ENCODE measurements at places on chromosomes 1 and 21.

GRCh38 chr1:33442141-33442540 lies 11.2 kb upstream of the PHC2 start:
- no peak for DNase-seq

DNA sequence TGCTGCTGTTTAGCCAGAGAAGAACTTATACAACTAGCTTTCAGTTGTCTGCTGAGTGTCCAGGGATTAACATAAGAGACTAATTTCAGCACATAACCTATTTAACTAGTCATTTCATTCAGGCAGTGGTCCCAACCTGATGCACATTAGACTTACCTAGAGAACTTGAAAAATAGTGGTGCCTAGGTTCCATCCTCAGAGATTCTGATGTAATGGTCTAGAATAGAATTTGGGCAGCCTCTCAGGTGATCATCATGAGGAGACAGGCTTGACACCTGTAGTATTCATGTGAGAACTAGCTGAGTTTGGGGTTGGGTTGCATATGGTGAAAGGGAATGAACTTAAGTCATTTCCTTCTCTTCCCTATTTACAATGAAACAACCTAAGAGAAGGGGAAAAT lies 24.8 kb downstream of the CNST start:
- DNase-seq = no peak

GRCh38 chr1:93707956-93708355 lies 26.3 kb upstream of the BCAR3 start:
- DNase-seq = no peak

DNA sequence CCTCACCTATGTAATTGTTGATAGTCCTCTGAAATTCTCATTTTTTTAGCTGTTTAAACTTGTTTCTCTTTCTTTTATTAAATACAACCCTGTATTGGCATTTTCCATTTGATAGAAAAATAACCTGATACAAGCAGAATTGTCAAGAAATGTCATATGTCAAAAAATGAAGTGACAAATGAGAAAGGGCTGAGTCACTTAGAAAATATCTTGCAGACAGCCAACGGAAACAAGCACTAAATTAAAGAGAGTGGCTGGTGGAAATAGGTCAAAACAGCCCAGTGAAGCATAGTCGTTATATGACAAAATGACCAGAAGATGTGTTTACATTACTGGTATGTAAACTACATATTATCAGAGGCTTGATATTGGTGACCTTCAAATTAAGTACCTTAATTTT lies 484.4 kb downstream of the PLA2G4A start:
- no peak for DNase-seq

GRCh38 chr1:152047413-152047729 lies 10.6 kb upstream of the S100A11 start:
- DNase-seq = no peak
